ENCODE measurements at places on chromosomes 5 and 9. TPM values are rescaled to one million over a fixed set of nuclear protein-coding genes. Genes with fewer than 3 reads are reported as not detected.

DNA sequence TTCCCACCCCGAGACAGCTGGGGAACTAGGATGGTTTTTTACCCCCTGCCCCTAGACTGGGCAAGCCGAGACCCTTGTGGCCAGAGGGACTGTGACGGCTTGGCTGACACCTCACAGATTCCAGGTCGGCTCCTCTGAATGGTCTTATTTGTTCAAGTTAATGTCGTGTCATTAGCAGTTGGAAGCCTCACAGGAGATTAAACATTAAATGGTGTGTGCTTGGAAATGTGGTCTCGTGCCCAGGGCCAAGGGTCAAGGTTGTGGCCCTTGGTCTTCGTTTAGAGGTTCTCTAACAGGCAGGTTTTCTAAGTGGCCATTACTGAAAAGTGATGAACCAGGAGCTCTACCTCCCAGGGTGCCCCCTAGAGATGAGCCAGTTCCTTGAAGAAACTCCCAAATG is 61.2 kb upstream of the RXRA start:
- DNase-seq: no peak

DNA sequence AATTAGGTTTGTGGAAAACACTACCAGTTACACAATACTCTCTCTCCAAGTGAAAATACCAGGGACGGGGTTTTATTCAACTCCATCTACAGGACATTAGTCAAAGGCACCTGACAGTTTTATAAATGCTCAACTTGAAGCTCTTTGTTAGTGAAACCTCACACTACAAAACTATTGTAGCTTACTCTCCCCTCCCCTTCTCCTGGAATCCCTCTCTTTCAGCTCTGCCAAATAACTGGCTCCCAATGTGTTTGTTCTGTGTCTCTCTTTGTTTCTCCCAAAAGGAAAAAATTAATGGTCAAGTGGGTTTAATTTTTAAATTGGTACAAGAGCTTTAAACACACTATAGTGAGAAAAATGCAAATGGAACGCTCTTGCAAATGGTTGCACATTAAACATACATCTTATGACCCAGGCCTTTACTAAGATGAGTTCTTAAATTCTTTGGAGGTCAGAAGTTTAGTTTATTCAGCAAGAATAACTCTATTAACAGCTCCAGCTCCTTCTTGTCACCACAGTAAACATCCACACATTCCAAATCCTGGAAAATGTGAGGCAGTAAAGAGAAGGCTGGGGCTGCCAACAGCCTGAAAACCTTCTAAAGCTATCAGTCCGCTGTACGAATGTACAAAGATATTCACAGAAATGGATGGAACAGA is 48.4 kb downstream of the ZNF608 start:
- no peak for DNase-seq

GRCh38 chr5:150515446-150515845 is 7.5 kb downstream of the NDST1 start:
- no peak for DNase-seq

DNA sequence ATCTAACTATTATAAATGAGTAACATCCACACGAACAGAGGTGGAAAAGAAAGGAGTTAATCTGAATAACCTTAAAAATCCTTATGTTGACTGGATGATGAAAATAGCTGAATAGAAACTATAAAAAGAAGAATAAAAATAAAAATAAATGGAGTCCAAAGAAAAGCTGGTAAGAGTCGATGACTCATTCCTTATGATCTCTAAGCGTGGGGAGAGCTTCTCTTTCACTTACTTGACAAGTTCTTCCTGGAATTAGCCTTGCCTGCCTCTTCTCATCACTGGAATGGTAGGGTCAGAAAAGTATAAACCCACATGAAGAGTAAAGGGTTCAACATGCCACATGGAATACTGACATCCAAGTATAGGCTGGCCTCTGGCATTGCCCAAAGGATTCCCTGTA is 477.0 kb upstream of the RGMB start:
- no peak for DNase-seq

DNA sequence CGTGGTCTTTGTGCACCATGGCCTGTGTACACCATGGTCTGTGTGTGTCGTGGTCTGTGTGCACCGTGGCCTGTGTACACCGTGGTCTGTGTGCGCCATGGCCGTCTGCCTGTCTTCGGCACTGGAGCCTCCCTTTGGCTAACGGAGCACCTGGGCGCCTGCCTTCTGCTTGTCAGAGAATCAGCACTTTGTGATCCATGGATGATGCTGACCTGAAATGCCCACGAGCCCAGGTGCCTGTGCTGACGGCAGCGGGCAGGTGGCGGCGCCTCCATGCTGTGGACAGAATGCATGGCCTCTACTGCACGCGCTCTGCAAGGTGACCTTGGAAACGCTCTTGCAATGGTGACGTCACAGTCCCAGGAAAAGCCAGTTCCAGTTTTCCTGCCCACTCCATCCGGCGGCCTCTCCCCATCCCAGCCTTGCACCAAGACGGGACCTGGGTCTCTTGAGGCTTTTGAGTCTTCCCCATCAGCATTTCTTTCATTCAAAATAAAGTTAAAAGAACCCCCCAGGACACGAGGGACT is 14.6 kb downstream of the LCN9 start:
- no peak for DNase-seq

DNA sequence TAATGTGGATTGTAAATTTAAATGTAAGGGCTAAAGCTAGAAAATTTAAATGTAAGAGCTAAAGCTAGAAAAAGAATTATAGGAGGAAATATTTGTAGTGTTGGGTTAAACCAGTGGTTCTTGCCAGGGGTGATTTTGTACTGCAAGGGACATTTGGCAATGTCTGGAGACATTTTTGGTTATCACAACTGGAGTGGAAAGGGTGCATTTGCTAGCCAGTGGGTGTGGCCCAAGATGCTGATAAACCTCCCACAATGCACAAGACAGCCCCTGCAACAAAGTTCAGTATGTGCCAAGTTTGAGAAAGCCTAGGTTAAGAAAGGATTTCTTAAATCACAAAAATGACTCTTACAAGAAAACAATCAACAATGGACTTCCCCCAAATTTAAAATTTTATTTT is 31.6 kb upstream of the ELL2 start:
- no peak for DNase-seq

DNA sequence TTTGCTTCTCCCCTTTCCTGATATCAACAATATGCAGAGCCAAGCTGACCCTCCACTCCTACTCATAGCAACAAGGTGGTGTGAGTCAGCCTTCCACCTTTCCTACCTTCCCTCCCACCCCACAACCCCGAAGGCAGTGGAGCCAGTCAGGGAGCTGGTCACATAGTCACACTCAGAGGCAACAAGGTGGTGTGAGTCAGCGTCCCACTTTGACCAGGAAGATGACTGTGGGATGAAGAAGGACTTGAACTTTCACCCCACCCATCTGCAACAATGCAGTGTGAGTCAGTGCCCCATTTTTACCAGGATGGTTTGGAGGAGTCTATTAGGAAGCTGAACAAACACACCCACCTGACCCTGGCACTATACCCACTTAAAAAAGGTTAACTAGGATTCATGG is 30.1 kb upstream of the ZNF782 start:
- DNase-seq: no peak

DNA sequence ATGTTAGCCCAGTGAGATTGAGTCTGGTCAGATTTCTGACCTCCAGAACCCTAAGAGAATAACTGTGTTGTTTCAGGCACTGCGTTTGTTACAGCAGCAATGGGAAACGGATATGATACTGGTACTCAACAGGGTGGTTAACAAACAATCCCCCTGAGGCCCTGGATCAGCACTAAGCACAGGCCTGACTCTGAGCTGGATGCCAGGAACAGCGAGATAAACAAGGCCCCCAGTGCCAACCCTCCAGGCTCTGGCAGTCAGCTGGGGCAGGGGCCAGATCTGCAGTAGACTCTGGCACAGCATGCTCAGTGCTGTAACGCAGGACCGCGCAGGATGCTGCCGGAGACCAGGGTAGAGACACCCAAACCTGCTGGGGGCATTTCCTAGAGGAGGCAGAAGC is 22.1 kb downstream of the CPLX2 start:
- no peak for DNase-seq

DNA sequence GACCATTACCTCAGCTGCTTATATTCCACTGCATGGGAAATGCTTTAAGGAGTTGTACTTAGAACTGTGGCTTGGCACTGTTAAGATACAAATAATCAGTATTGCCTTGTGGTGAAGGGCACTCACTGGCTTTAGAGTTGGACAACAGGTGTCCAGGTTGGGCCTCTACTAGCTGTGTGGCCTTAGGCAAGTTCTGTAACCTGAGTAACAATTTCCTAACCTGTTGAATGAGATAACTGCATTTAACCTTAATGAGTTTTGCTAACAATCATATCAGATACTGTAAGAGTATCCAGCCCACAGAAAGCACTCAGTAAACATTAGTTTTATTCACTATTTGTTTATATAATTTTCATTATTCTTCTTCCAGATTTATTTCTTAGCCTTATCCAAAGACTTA is 17.2 kb upstream of the HK3 start:
- DNase-seq: no peak

GRCh38 chr9:96661711-96662110 is 6.6 kb upstream of the PRXL2C start:
- DNase-seq: no peak

ELAVL2 gene
- not detected for total RNA-seq

PCDHA6 gene
- not detected for total RNA-seq

CD72 gene
- total RNA-seq: 16.7 TPM

CYLC2 gene
- total RNA-seq: not detected

KLHL9 gene
- total RNA-seq: 14.8 TPM

FAT2 gene
- not detected for total RNA-seq
